ENCODE measurements at places on chromosomes 4 and X.

- DNase-seq = no peak
These were observed 182.7 kb upstream of the PCDH7 start for GRCh38 chr4:30537456-30537855.

DNA sequence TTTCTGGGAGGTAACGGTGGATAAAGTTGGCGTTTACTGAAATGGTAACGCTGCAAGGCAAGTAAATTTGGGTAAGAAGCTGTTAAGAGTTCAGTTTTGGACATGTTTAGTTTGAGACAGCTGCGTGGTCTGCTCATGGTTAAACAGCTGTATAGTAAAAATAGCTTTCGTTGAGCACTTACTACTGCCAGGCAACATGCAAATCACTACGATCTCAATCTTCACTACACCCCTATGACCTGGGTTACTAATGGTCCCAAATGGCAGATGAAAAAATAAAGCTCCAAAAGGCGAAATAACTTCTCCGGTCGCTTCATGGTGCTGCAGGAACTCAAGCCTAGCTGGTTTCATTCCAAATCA is 22.2 kb downstream of the FABP2 start:
- DNase-seq = no peak

GRCh38 chr4:25811841-25812240 is 50.9 kb downstream of the SEL1L3 start:
- no peak for DNase-seq

- no peak for DNase-seq
These were observed 1.1 kb upstream of the SEPTIN6 start for GRCh38 chrX:119693996-119694451.

DNA sequence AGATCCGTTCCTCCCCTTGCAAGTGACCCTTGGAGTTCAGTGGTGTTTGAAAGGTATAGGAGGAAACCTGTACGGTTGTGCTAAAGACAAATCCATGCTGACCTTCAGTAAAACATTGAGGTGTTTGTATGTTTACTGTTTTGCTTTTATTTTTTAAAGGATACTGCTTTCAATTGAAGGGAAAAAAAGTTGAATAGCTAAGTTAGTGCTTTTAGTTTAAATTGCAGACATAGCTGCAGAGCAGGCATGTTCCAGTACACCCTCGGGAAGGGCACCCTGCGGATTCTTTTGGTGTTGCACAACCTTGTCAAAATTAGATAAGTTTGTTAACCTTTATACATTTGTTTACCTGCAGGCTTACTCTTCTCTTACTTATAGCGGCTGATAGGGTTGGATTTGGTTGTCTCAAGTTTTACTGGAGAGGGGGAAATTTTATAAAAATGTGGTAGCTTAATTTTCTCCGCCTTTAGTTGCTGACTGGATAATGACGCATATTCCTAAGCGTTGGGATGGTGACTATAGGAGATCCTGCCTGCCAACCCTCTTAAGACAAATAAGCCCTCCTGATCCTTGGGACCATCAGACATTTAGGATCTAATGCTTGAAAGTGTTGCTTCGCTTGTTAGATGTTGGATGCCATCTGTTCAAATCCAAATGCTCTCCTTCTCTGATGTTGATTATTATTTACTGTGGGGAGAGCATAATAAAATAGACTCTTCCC is 2.0 kb downstream of the RAPGEF2 start:
- peak; percentile 48 for DNase-seq

GRCh38 chrX:3360881-3361280 is 14.4 kb upstream of the MXRA5 start:
- DNase-seq = no peak

- DNase-seq = no peak
These were observed 51.9 kb upstream of the IRF2 start for GRCh38 chr4:184526228-184526627.

DNA sequence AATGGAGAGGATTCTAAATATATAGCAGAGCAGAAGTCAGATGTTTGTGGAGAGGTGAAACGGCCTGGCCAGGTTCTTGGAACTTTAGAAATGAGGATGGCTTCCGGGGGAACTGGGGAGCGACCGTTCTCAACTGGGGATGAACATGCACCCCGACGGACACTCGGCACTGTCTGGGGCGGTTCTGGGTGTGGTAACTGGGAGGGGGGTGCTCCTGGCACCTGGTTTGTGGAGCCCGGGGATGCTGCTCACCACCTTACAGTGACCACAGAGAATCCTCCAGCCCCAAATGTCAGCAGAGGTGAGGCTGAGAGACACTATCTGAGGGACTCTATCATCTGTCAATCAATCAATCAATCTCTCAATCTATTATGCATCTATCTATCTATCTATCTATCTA is 69.0 kb upstream of the PPP2R3B start:
- no peak for DNase-seq

GRCh38 chrX:136447308-136447707 is 40.4 kb upstream of the BRS3 start:
- no peak for DNase-seq

DNA sequence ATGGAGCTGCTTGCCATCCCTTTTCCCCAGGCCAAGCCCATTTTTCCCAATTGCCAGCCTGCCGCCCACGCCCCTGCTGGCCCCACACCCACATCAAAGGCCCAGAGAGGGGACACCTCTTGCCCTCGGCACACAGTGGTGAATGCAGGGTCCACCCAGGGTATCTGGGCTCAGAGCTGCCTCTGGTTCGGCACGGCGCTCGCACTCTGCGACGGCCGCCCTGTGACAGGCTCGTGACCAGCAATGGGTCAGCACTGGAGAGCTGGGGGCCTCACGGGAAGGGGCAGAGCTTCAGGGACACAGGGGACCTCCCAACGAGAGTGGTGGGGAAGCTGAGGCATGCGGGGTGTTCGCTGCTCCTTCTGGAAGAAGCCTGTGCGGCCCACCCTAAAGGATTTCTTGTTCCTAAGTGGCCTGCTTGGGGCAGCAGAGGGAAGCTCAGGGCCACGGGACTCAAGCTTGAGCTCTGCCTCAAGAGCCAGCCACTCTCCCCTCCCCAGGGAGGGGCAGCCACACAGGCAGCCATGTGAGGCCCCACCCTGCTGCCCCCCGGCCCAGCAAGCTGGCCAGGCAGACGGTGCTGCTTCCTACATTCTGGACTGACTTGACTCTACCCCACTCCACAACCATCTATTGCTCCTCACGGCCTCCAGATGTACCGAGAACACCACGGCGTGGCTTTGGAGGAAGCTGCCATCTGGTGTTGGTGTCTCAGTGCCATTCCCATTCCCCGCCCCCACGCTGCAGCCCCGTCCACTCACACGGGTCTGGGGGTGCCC is 73.7 kb downstream of the ABLIM2 start:
- DNase-seq = no peak

- no peak for DNase-seq
These were observed 43.8 kb downstream of the HPGDS start for GRCh38 chr4:94298725-94299252.

DNA sequence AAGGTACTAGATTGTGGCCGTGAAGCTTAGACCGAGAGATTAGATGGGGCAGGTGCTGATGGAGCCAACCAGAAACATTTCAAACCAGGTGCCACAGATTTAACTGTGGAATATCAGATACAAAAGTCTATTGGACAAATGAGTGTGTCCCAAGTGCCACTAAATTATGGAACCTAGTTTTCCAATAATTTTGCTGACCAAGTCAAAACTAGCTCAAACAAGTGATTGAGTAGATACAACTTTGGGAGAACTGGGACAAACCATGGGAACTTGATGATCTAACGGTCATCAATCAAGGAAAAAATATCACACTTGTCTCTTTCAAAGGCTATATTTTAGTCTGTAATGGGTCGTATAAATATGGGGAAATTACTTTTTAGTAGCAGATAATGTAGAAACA is 562.9 kb downstream of the KCNIP4 start:
- DNase-seq = no peak

GRCh38 chrX:9164086-9164485 is 130.2 kb upstream of the FAM9B start:
- no peak for DNase-seq

- DNase-seq = no peak
These were observed 857.0 kb upstream of the HTR2C start for GRCh38 chrX:113726898-113727297.

GRCh38 chrX:151169783-151170182 is 6.6 kb upstream of the GPR50 start:
- DNase-seq = no peak

DNA sequence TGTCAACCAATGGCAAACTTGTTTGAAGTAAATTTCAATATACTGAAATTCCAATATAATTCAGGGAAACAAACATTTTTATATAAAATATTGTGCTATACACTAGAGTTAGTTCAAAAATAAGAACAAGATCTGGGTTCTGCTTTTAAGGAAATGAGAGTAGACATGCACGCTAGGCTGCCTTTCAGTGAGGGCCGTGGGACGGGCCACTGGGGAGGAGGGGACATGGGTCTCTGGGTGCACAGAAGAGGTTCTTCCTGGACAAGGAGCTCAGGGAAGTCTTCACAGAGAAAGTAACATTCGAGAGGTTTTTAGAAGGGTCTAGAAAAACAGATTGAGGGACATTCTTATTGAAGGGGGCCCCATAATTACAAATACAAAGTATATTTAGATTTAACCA is 64.4 kb downstream of the SHROOM3 start:
- no peak for DNase-seq

DNA sequence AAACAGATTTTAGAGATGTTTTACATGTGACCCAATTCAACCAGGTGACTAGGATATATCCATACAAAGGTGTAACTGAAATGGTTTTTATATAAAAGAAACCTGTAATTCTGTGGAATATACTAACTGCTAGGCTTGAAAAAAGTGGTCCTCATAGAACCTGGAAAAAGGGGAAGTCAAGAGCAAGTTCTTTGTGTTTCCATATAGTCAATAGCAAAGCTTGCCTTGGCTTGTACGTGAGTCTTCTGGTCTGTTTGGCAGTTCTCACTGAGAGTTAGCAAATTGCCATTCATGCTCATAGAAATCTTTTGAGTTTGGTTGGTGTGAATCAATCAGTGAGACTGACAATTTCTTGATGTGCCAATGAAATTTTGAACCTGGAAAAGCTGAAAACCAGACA is 79.4 kb upstream of the SMIM10 start:
- DNase-seq = no peak

GRCh38 chr4:22686141-22686540 is 6.6 kb upstream of the GBA3 start:
- DNase-seq = no peak

DNA sequence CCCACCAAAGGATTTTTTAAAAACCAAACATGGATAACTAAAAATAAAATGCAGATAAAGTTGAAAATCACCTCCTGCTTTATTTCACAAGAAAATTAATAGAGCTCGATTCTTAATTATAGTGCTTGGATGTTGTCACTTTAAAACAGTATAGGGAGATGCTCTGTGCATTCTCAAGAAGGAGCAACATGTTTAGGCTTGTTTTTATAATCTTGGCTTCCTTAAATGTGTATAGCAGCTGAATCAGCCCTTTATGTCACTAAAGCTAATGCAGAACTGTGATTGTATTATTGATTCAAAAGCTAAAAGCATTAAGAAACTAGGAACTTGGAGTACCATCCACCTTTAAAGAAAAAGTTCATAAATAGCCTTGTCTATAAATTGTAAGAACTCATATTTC is 12.9 kb downstream of the UTP3 start:
- no peak for DNase-seq

GRCh38 chrX:41338436-41338835 is 4.5 kb downstream of the DDX3X start:
- no peak for DNase-seq

DNA sequence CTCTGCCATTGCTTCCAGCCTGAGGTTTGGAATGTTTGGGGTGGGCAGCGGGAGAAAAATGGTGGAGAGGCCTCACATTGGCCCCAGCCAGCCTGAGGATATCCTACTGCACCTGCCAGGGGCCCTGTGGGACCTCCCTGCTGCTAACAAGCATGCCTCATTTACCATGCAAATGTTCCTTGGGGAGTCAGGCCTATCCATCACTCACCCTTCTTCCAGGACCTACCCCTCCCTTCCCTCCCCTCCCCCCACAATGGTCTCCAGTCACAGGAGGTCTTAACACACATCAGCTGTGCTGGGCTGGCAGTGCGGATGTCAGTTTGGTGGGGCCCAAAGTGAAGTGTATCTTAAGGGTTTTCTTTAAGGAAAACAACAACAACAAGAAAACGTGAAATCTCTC is 139.2 kb downstream of the SHOX start:
- DNase-seq = no peak

DNA sequence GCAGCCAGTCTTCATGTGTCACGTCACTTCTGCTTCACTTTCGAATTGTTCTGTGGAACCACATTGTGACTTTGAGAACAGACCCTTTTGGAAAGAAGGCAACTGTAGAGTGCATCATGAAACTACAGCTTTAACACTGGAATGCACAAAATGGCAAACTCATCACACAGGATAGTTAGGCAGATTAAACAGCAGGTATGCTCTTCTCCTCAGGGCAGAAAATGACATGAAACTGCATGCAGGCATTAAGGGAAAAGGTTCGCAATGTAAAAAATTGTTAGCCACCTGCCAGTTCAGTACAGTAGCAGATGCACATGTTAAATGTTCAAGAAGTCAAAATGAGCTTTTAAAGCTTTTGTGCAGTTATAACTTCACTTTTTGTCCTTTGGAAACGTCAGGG is 864.6 kb upstream of the IGFBP7 start:
- no peak for DNase-seq

- DNase-seq = no peak
These were observed 34.8 kb upstream of the MUC7 start for GRCh38 chr4:70437197-70437596.

- DNase-seq = peak; percentile 94
These were observed at the start of gene ARHGEF38 for GRCh38 chr4:105551965-105552746. Gene ARHGEF38 (plus strand): TSS chr4:105552620. CDS start chr4:105552766, 146 bp downstream.

GRCh38 chr4:54391104-54391503 is 162.0 kb downstream of the PDGFRA start:
- no peak for DNase-seq

DNA sequence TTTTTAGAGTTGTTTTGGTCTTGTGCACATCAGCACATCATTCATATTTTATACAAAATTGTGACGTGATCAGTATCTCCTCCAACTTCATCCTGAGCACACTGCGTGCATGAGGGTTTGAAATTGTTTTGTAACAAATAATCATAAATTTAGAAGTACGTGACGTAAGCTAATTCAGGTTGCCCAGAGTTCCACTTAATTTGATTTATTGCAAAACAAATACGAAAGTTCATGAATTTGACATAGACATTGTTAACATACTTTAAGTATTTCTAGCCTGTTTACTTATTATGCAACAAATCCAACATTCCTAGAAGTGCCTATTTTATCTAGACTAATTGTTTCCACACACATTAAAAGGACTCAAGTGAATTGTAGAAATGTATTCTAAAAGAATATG is 48.3 kb downstream of the MAP7D3 start:
- no peak for DNase-seq

DNA sequence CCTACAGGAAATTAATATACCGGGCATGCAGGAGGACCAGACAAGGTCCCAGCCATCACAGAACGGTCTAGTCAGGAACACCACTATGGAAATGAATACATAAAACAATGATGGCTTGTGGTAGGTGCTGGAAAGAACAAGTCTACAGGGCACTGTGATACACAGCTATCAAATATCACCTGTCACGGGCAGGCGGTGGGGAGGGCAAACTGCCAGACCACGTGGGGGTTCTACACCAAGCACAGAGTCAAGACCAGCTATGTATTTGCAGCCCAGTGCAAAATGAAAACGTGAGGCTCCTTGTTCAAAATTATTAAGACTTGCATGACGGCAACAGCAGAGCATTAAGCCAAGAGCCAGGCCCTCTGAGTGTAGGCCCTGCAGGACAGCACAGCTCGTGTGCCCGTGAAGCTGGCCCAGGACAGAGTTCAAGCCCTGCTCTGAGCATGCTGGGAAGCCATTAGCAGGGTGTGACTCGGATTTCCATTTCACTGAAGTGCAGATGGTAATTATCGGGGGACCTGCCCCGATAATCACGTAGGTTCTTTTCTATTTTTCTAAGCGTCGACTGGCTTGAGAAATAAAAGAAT is 83.6 kb downstream of the JAKMIP1 start:
- DNase-seq = peak; percentile 66

GRCh38 chrX:12962041-12962504 is 12.8 kb upstream of the TMSB4X start:
- DNase-seq = no peak
